Activated B cell treated with CpG ODN at 0.5 μM for 24 hours (primary cell): ENCODE measurements at places on chromosomes 5 and 9.

DNA sequence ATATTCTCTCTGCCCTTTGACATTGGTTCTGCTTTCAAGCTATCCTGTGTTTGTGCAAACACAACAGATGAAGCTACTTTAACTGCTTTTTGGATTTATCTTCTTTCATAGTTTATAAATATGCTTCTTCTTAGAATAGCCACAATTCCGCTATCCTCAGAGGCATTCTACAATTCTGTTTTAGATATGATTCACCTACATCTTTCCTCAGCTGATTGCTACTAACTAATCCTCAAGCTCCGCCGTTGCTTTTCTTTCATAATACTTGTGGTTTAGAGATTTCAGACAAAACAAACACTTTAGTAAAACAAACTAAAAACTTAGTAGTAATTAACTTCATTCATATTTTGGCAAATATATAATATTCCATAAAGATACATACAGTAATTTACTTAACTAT is 52.5 kb downstream of the ECPAS start:
- no peak for DNase-seq

GRCh38 chr5:38018016-38018415 is 178.2 kb upstream of the GDNF start:
- DNase-seq: no peak

DNA sequence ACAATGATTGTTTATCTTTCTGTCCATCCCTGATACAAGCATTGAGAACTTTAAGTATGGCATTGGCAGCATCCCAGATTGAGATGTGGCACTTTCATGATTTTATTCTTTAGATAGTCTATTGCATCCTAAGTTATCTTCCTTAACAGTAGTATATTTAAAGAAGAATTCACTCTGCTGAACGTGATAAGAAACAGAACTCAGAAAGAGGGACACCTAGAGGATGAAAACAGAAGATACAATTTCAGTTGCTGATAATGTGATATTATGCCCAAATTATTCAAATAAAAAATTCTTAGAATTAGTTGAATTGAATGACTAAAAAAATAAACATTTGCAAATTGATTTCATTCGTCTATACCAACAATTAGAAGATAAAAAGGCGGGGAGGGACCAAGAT is 218.1 kb upstream of the DMRTA1 start:
- no peak for DNase-seq

- DNase-seq: no peak
Measured at GRCh38 chr5:166509085-166509484, 1782.4 kb upstream of the WWC1 start.

GRCh38 chr5:92505925-92506324 is 1075.1 kb downstream of the NR2F1-AS1 start:
- no peak for DNase-seq

DNA sequence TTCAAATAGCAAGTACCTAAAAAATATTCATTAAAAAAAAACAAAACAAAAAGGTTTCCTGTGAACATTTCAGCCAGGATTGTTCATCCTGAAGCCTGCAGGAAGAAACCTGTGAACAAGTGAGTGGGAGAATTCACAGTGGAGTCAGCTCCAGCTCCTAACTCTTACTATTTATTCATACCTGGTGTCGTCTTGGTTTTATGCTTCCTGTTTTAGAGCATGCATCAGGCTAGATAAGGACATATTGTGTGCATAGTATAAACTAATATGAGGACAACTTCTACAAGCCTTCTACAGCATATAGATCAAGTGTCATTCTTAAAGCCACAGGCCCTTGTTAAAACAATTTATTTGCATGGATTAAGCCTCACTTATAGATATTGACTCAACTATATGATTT is 169.9 kb downstream of the EFNA5 start:
- DNase-seq: no peak

- DNase-seq: no peak
Measured at GRCh38 chr5:19625562-19625961, 362.4 kb downstream of the CDH18 start.

- DNase-seq: no peak
Measured at GRCh38 chr5:178277346-178277745, 44.7 kb upstream of the PHYKPL start.

- no peak for DNase-seq
Measured at GRCh38 chr9:113399646-113400200, 1.4 kb downstream of the ALAD start.

DNA sequence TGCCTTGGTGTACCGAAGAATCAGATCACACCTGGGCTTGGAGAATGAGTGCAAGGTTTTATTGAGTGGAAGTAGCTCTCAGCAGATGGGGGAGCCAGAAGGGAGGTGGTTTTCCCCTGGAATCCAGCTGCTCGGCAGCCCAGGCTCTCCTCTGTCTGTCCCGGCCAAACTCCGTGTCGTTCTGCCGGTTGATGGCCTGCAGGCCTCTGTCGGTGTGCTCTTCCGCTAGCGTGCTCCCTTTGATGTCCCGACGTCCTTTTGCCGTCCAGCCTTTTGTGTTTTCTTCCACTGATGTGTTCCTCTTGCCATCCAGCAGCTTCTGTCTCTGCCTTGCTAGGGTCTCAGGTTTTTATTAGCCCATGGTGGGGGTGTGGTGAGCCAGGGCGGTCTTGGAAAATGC is 28.0 kb upstream of the MIER3 start:
- DNase-seq: no peak

- DNase-seq: no peak
Measured at GRCh38 chr9:107251756-107252322, 31.2 kb upstream of the RAD23B start.

DNA sequence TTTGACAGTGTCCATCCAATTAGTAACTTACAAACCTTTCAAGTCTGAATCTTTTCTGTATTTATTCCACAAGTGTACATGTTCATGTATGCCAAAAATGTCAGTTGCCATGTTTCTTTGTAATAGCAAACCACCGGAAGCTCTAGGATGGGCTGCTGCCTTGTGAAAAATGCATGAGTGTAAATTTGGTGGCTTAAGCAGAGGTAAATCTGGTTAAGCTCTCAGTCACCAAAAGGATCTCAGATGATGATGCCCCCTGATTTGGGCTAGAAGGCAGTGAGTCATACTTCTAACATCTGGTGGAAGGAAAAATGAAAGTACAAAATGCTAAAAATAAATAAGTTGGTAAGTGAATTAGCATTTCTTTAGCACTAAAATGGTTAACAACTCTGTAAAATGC is 567.5 kb downstream of the ELAVL2 start:
- no peak for DNase-seq

GRCh38 chr5:126096442-126097006 is 326.7 kb upstream of the GRAMD2B start:
- DNase-seq: no peak

DNA sequence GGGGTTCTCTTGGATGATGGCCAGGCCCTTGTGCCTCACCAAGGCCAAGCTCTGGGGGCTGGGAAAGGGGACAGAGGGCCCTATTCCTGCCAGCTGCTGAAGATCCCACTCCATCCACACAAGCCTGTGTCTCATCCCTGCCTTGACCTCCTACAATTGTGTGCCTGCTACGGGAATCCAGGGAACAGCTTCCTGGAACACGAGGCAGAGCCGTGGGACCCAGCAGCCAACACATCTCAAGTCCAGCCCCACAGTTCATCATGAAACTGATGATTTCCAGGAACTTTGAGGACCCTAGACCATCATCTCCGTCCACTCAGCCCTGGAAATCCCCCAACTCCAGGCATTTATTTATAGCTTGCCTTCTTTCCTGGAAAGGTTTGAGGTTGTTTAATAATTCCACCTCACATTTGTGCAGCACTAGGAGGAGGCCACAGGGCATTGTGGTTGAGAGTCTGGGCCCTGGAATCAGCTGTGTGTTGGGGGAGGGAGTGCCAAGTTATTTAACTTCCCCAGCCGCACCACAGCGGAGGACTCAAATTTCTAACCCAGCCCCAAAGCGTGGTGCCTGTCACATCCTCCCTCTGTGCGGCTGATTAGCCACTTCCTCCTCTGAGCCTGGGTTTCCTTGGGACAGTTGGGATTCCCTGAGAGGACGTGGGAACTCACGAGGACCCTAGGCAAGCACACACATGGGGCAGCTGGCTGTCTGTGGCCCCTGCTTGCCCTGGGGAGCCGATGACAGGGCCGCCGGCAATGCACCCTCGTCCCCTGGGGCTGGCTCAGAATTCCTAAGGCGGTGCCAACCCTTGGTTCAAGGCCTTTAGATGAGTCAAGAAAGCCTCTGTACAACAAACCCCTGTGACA is 58.2 kb upstream of the GGTA1 start:
- no peak for DNase-seq

DNA sequence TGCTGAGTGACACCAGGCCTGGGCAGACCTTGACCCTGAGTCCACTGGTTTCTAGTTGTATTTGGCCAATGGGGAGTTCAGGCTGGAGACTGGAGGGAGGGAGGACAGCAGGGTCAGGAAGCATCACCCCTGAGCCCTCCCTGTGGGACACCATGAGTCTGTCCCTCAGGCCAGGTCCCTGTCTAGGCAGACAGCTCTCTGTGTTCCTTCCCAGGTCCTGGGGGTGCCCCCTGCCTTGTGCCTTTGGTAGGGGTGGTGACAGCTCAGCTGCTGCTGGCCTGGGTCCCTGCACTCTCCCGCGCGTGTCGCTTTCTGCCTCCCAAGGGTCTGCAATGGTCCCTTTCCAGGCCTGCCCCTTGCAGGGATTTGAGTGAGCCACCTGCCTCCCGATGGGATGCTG is 125.5 kb downstream of the OLFM1 start:
- DNase-seq: no peak

DNA sequence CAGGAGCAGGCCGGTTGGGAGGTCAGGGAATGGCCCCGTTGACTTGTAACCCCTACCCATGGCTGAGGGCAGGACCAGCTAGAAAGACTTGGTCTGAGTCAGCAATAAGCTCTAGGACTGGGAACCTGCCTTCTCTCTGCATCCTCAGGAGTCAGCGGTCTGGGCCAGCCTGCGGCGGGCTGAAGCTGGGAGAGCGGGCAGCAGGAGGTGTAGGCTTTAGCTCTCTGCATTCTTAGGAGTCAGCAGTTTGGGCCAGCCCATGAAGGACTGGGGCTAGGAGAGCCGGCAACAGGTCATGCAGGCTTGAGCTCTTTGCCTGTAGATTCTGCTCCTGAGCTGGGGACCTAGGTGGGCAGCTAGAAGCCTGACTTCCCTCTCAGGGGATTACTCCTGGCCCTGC is 6.4 kb upstream of the SMIM32 start:
- no peak for DNase-seq

DNA sequence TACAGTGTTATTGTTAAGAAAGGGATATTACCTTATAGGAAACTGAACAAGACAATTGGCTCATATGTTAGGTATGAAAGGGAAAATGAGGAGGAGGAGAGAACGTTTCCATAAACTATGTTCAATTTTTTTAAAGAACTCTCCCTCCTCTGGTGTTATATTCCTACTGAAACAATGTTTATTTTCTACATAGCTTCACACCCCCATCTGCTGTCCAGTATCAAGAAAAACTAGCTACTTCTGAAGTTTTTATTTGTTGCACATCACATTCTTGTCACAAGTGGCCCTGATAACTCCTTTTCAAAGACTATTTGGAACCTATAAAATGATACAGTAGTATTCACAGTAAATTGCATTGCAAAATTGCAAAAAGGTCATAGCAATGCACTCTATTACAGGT is 223.4 kb upstream of the FAM174A start:
- no peak for DNase-seq

GRCh38 chr5:126351153-126351552 is 72.1 kb upstream of the GRAMD2B start:
- DNase-seq: no peak

GRCh38 chr9:7243838-7244237 is 486.1 kb downstream of the KDM4C start:
- no peak for DNase-seq

GRCh38 chr5:96709152-96709821 is 47.1 kb downstream of the CAST start:
- DNase-seq: no peak

- DNase-seq: no peak
Measured at GRCh38 chr5:146273109-146273508, 65.5 kb upstream of the POU4F3 start.

- no peak for DNase-seq
Measured at GRCh38 chr5:33330992-33331391, 109.8 kb upstream of the TARS1 start.

DNA sequence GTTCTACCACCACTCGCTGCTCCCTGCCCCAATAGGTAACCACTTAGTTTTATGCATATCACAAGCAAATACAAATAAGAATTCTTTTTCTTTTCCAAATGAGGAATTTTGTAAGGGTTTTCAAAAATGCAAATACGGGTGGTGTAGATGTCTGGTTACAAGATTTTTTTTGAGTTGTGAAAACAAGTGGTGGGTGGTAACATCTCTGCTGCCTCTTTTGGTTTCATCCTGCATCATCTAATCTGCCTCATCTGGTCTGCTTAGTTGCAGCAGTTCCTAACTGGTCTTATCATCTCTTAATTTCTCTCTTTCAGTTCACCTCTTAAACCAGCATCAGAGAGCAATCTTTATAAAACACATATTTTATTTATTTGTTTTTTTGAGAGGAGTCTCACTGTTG is 5.3 kb downstream of the NFX1 start:
- no peak for DNase-seq

- DNase-seq: no peak
Measured at GRCh38 chr5:167877114-167877722, 414.2 kb upstream of the WWC1 start.

DNA sequence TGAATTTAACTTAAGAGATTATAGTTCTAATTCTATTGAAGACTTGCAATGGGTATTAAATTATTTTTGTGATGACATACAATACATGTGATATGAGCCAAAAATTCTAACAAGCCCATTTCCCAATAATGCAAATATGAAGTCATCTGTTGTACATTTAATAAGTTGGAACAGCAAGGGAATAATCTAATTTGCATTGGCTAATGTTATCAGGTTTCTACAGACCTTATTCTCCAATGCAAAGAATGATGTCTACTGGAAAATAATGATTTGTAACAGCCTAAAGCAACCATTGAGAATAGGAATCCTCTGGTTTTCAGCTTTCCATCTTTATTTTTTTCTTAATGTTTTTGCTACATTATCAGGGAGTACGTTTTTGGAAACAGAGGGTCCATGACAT is 89.1 kb upstream of the MINAR2 start:
- DNase-seq: no peak

GRCh38 chr5:142360607-142361120 is 35.8 kb upstream of the SPRY4 start:
- no peak for DNase-seq

DNA sequence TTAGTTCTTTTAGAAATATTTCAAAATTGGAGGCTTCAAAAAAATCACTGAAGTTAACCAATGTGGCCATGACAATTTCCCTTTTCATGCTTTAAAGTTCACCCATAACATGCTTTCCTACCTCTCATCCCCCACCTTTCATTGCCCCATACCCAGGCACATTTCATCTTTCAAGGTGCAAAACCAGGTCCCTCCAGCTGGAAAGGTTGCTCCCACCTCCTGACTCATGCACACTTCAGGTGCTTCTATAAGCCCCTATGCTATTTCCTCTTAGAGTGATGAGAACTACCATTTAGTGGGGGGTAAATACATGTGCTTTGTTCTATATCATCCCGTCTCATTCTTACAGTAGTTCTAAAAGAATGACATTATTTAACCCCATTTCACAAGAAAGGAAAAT is 15.4 kb downstream of the FYB1 start:
- no peak for DNase-seq

GRCh38 chr5:3024976-3025375 is 273.5 kb upstream of the IRX2 start:
- no peak for DNase-seq

- no peak for DNase-seq
Measured at GRCh38 chr5:14242871-14243383, 99.8 kb downstream of the TRIO start.

GRCh38 chr9:113756476-113757192 is 119.5 kb upstream of the ZNF618 start:
- no peak for DNase-seq
